ENCODE measurements at places on chromosomes 5 and 9.

- DNase-seq, result no peak
Measured at GRCh38 chr9:92342825-92343488, 17.2 kb downstream of the CENPP start.

GRCh38 chr5:110630350-110630749 is 96.1 kb downstream of the TMEM232 start:
- DNase-seq, result no peak

DNA sequence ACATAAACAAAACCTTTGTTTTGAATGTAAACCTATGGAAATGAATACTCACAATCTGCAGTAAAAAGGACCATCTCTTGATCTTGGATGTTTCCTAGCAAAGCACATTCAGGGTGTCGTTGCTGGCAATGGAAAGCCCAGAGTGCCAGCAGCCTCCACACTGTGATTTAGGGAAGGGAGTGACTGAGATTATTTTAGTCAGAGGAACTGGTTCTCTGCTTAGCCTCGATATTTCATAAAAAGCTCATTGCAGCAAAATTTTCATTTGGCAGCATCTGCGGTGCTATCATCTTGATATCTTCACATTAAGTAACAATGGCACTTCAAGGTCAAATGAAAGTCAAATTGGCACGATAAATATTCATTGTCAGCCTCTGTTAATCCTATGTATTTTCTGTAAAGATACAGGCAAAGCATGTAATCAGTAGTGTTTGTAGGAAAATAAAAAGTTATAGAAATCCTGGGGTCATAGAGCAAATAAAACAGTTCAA is 116.0 kb downstream of the MACIR start:
- DNase-seq, result no peak

DNA sequence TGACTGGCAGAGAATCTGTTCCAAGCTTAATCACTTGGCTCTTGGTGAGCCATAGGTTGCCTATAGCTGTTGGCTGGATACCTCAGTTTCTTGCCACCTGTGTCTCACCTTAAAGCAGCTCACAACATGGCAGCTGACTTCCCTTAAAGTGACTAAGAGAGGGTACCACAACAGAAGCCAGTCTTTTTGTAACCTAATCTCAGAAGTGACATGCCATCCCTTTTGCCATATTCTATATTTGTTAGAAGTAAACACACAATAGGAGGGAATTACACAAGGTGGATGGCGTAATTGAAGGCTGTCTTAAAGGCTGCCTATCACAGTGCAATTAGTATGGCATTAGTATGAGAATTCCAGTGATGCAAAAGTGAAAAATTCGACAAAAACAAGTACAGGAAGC is 28.1 kb downstream of the NIPBL start:
- no peak for DNase-seq

Measured in left lung (tissue), 14 donors.